NCI-H1092 (cell line): ENCODE measurements at places on chromosomes 2 and 18.

DNA sequence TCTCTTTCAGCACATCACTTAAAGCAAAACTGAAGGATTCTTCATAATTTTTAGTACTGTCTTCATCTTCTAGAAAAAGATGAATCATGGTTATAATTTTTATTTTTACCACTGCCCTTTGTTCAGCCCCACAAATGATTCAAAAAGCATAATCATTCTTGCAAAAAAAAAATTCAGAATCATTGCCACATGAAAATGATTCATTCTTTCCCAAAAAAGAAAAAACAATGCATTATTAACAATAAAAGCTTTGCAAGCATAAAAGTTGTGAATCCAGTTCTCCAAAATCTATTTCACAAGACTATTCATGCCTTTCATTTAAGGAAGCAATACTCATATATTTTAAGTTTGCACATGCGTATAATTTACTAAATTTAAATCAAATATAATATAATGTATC is 204.8 kb downstream of the RBM43 start:
- no peak for DNase-seq

GRCh38 chr2:25960920-25961319 is 21.4 kb downstream of the KIF3C start:
- no peak for DNase-seq

GRCh38 chr2:70975237-70975636 is 3.2 kb upstream of the ANKRD53 start:
- DNase-seq, result no peak

DNA sequence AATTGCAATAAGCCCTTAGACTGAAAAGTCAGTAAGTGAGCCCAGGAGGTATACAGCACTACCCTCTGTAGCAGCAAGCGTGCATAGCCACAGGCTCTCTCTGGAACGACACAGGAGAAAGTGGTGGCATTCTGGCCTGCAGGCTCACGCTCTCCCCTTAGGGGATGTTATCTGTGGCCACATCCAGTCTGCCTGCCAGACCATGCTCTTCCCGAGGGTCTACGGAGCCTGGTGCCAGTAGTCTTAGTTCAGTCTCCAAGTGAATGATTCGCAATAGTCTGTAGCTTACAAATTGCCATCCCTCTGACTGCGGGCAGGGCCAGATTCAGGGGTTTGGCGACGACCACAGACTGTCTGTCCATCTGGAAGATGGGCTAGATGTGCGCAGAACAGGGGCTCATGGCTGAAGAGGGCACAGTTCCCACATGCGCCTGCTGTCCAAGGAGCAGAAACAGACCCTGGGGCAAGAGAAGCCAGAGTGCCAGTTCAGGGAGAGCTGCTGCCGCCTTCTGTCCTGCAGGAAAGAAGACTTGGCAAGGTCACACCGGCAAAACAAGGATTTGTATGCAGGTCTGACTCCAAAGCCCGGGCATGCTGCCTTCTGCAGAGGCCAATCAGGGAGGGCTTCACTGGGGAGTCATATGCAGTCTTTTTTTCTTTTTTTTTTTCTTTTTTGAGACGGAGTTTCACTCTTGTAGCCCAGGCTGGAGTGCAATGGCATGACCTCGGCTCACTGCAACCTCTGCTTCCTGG is 3.5 kb upstream of the KLF11 start:
- no peak for DNase-seq

DNA sequence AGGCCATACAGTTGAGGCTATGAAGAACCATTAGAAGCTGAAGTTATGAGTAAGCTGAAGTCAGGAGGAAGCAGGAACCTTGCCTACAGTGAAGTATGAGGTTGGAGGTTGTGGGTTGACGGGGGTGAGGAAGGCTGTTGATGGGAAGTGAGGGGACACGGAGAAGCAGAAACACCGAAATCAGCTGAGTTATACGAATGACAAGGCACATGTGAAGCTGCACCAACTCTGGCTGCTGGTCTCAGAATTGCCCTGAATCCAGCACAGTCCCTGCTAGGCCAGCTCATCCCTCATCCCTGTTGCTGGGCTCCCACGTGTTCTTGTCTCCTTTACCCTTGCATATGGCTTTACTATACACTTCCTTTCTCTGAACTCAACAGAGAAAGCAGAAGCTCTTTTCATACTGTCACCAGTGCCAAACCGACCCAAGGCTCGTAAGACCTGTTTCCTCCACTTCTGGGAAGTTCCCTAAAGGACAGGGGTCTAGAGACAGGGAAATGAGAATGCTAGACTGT is 9.2 kb upstream of the TMEM247 start:
- no peak for DNase-seq

GRCh38 chr18:59109375-59109774 is 30.3 kb upstream of the SEC11C start:
- no peak for DNase-seq

DNA sequence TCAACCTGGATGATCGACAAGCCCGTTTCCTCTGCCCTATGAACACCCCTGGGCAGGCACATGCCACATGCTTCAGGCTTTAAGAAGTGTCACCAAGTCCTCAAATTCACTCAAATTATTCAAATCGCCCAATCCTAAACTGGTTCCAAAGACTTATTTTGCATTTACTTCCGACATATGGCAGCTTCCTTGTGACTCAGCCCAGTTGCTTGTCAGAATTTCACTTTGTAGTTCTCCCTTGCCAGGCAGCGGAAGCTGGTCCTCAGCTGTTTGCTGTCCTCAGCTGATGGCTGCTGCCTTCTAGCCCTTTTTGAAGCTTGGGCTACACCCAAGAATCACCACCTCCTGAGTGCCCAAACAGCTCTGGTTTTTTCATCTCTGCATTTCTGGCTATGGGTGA is 105.4 kb upstream of the LMAN1 start:
- no peak for DNase-seq

- no peak for DNase-seq
These were observed 11.3 kb upstream of the GRP start for GRCh38 chr18:59208602-59209125.
